ENCODE measurements at places on chromosomes 4 and X. TPM values are rescaled to one million over a fixed set of nuclear protein-coding genes. Genes with fewer than 3 reads are reported as not detected.

DNA sequence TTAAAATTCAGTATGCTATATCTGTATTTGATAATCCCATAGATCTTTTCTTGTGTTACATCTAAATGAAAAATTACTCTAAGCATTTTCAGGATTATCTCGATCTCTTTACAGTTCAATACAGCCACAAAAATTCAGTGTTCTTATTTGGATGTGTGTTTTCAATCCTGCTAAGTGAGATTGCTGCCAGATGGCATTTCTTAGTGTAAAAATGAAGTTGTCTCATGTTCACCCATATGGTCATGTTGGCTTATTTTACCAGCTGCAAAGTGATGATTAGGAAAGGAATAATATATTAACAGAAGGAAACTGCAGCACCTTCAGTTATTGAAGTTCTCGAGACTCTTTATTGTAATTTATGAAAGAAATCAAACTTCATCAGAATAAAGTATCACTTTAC lies 12.1 kb upstream of the FAM47A start:
- no peak for DNase-seq

DNA sequence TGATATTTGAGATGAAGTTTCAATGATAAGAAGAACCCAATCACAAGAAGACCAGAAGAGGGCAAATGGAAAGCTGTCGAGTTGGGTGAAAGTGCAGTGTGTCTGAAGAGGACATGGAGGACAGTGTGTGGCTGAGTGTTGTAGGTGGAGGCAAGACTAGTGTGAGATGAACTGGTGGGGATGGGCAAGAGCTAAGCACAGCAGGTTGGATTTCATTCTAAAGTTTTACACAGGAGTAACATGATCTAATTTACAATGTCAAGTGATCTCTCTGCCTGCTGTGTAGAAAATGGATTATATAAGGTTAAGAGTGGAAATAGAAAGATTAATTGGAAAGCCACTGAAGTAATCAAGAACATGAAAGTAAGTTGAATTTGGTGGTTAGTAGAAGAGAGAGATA lies 208.6 kb upstream of the ETNPPL start:
- DNase-seq: no peak

Gene HTN1
- total RNA-seq: not detected

- DNase-seq: no peak
Observed at GRCh38 chr4:40957281-40957680, 207.5 kb downstream of the NSUN7 start.

Gene CHRDL1
- total RNA-seq: 36.1 TPM

DNA sequence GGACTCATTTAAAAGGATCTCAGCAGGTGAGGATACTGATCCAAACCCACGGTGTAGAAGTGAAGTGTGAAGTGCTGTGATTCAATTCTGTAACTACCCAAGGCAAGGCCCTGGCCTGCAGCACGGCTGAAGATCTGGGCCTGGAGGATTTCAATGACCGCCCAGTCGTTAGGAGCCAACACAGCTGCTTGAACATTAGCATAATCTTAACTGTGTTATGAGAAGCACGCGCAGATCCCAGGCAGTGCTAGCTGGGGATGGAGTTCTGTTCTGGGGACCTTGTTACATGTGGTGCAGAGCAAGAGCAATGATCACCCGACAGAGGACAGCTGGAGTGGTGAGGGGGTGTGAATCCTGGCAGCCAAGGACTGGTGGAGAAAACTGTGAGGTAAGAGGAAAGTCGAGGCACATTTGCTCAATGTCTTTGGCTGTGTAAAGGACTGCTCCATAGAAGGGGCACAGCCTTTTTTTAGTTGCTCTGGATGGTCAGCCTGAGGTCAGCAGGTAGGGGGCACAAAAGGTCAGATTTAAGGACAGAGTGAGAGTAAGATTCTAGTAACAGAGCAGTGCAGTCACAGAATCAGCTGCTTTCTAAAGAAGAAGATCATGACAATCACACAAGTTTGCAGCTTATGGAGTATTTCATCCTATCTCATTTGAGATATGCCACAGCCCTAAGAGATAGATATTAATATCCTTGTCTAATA lies 181.8 kb downstream of the DCLK2 start:
- no peak for DNase-seq

GRCh38 chrX:9333873-9334560 lies 130.8 kb upstream of the TBL1X start:
- no peak for DNase-seq

DNA sequence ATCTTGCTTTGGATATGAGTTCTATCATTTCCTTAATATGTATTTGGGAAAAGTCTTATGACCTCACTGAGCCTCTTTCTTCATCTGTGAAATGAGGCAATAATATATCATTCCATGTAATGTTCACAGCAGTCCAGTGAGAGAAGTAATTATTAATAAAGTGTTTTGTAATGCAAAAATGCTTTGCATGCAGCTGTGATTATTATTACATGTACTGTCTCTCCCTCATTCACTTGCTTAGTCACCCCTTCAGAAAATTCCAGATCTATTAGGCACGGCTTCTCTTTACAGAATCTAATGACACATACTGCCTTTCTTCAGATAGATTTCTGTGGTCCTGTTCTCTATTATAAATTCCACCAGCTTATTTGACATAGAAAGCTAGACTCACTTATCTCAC lies 53.5 kb upstream of the FGF13 start:
- no peak for DNase-seq

Gene CDX4
- not detected for total RNA-seq
